D341Med (cell line): ENCODE measurements at places on chromosomes 11 and 22.

DNA sequence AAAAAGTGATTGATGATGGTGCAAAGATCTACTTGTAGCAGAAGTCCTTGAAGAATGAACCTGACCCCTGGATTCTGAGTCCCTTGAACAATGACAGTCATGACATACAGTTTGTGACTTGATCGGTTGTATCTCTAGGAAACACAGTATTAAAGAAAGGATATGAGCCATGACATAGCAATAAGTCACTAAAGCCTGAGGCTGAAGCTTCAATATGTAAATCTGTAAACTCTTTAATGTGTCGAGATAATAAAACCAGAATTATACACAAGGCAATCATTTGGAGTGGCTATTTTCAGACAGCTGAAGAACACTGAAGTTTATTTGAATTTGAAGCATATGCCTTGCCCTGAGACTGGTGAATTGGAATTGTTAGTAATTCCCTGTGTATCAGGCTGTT is 911.5 kb upstream of the RAG2 start:
- DNase-seq = no peak

DNA sequence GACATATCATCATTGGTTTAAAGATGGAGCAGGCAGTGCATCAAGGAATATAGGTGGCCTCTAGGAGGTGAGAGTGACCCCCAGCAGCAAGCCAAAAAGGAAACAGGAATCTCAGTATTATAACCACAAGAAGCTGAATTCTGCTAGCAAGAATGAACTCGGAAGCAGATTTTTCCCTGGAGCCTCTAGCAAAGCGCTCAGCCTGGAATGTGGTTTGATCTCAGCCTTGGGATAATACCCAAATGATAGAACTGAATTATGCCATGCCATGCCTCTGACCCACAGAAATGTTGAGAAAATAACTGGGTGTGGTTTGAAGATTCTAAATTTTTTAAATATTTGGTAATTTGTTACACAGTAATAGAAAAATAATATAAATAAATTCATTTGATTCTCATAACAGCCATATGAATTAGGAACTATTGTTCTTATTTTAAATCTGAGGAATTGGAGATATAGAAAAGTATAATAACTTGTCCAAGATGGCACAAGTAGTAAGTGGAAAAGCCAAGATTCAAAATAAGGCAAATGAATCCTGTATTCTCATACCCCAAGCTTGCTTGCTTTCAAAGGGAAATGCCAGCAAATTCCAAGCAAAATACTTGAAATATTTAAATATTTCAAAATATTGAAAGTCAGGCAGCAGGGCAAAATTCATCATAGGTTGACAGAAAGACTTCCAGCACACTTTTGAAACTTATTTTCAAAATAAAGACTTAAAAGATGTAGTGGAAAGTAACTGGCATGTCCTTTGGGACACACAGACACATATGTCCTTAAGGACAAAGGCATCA is 567.4 kb downstream of the KCNA4 start:
- no peak for DNase-seq

- no peak for DNase-seq
These were observed 61.3 kb downstream of the IGLL5 start for GRCh38 chr22:22948651-22949571.

DNA sequence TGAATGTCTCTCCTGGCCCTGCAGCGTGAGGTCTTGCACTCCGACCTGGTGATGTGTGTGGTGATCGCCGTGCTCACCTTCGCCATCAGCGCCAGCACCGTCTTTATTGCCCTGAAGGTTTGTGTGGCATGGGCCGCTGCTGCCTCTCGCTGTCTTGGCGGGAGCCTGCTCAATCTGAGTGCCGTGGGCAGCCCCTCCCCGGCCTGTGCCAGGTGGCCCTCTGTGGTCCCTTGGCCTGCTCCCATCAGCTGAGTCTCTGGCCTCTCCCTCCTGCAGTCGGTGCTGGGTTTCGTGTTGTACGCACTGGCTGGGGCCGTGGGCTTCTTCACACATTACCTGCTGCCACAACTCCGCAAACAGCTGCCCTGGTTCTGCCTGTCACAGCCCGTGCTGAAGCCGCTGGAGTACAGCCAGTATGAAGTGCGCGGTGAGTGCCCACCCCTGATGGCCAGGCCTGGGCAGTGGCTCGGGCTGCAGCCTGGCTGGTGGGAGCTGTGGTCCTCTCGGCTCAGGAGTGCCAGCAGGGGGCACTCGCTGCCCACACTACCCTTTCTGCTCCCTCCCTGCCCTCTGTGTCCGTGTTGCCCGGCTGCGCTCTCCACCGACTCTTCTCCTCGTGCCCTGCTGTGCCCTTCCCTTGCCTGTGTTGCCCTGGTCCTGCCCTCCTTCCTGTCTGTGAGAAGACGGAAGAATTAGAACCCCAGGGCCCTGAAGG is 10.2 kb downstream of the PCNX3 start:
- peak; percentile 86 for DNase-seq

GRCh38 chr22:44335903-44336803 is 23.4 kb upstream of the SHISAL1 start:
- DNase-seq = no peak

DNA sequence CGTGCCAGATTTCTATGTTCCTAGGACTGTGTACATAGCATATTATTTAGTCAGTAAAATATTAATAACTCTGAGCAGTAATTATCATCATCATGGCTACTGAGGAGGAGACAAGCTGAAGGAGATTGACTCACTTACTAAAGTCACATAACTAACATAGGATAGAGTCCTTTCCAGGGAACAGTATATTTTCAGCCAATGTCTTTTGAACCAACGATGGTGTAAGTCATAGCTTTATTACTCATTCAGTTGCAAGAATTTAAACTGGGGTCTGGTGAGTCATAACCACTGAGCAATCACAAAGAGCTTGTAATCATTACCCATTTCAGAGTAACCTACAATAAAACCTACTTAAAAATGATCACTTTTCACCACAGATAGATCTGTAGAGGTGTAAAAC is 1564.8 kb upstream of the TENM4 start:
- no peak for DNase-seq

- no peak for DNase-seq
These were observed 8.5 kb upstream of the ACR start for GRCh38 chr22:50729391-50730012.

DNA sequence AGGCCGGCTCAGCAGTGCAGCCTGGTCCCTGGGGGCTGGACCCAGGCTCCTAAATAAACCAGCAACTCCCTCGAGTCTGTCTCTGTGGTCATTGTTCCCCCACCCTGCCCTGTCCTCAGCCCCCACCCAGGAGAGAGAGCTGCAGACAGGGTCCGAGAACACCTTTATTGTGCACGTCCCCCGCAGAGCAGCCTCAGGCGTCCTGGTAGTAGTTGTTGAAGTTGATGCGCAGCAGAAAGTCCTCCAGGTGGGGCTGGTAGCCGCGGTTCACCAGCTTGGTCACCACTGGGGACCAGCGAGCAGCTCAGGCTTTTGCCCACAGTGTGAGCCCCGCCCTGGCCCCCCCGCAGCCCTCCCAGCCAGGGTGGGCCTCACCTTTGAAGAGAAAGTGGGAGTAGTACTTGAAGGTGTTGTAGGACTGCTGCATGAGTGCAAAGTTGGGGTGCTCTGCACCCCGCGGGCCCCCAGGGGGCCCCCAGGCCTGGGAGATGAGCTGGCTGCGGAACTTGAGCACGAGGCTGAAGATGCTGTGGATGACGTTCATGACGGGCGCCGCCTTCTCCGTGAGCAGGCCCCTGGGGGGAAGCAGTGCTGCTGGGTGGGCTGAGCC is 16.8 kb downstream of the SELENOO start:
- DNase-seq = no peak
